ENCODE measurements at places on chromosomes 2 and 18. TPM values are rescaled to one million over a fixed set of nuclear protein-coding genes. Genes with fewer than 3 reads are reported as not detected.

The ACMSD gene
- total RNA-seq: not detected

The GPN1 gene
- total RNA-seq: 40.4 TPM

The TBR1 gene
- not detected for total RNA-seq

The B4GALT6 gene
- total RNA-seq: 0.18 TPM

The NOSTRIN gene
- total RNA-seq: 50.9 TPM

The ABCA12 gene
- total RNA-seq: 0.02 TPM

The BMPR2 gene
- total RNA-seq: 4.5 TPM

The IGFBP2 gene
- 0.93 TPM for total RNA-seq

The STARD6 gene
- not detected for total RNA-seq

The GLI2 gene
- 0.24 TPM for total RNA-seq

All from K562 (cell line).